WTC11 (cell line): ENCODE measurements at places on chromosomes 6 and 20. TPM values are rescaled to one million over a fixed set of nuclear protein-coding genes. Genes with fewer than 3 reads are reported as not detected.

Gene LIN28B
- 73.4 to 82.0 TPM (median 81.9 TPM) in 3 replicates for total RNA-seq

- no peaks in the 10 kb centered on the region for H3K27me3 ChIP-seq
- no peak for DNase-seq
- no peaks in the 10 kb centered on the region for H3K36me3 ChIP-seq
- no peaks in the 10 kb centered on the region for H3K4me1 ChIP-seq
Observed at GRCh38 chr6:67640484-67640883, 994.6 kb upstream of the ADGRB3 start.

DNA sequence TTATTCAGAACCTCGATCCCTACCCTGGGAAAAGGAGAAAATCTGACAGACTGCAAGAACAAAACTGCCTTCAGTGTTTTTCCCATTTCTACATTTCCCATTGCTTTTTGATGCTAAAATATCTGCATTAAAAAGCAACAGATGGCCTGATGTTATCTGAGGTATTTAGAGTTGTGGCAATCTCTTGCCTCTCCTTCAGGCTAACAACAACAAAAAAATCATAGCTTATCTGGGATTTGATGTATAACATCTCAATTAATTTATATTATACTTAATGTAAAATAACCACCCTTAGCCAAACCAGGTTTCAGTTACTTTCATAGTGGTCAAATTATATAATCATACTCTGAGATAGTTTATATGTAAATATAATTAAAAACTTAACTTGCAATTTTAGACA is 15.8 kb upstream of the GABRR2 start:
- H3K27ac ChIP-seq: no peak overlapping the region
- H3K4me3 ChIP-seq: no peak overlapping the region
- no peak for DNase-seq

Gene LAMA5
- total RNA-seq: 298 to 329 TPM (median 323 TPM) in 3 replicates

DNA sequence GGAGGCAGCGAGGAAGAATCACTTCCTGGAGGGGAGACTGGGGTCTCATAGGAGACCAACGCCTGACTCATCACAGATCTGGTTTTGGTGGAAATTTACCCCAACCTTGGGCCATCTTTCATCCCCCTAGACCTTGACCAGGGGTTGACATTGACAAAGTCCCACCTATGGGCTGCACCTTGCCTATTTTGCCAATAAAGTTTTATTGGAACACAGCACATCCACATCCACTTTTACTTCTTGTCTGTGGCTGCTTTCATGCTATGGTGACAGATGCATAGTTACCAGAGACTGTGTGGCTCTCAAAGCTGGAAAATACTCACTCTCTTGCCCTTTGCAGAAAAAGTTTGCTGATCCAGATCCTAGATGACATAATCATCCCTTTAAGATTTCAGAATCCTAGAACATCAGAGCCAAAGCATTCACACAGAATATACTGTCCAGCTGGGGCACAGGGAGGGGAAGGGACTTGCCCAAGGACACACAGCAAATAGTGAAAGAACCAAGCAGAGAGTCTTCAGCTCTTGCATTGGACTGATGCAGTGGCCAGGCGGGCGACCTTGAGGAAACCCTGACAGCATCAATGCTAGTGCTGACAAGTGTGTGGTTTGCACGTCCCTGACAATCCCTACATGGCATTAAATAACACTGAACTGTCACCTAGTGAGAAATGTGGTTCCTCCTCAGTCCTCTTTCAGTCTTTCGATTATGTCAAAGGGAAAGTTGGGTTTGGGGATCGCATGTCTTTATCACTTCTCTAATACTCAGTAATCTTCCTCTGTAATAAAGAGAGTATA is 41.2 kb downstream of the CD40 start:
- no peak for DNase-seq
- H3K27me3 ChIP-seq: peaks cover 3% of the 10 kb centered on the region; the same call in 1 of the 2 replicates
- no peaks in the 10 kb centered on the region for H3K4me1 ChIP-seq
- H3K4me3 ChIP-seq: no peak overlapping the region

GRCh38 chr6:130000526-130001421 is 17.6 kb upstream of the L3MBTL3 start:
- no peak overlapping the region for H3K27ac ChIP-seq
- H3K27me3 ChIP-seq: no peaks in the 10 kb centered on the region
- no peaks in the 10 kb centered on the region for H3K36me3 ChIP-seq

Gene YWHAB
- 177 to 216 TPM (median 183 TPM) in 3 replicates for total RNA-seq

DNA sequence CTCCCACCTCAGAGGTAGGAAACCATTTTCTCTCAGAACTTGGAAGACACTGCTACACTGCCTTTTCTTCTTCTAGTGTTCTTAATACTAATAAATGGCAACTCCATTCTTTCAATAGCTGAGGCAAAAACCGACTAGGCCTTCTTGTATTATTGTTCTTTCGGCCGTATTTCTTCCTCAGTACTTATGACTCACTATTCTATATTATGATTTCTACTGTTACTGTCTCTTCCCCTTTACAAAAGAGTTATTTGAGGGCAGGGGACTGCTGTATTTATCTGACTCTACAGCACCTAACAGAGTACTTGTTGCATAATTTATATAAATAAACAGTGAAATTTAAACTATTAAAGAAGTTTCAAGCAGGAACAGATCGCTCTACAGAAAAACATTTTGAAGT is 3.1 kb downstream of the DNAAF9 start:
- peaks cover 18% of the 10 kb centered on the region for H3K27me3 ChIP-seq
- no peak overlapping the region for H3K4me3 ChIP-seq
- peaks cover 12% of the 10 kb centered on the region for H3K4me1 ChIP-seq
- DNase-seq: no peak

Gene OTOR
- not detected in 3 replicates for total RNA-seq

Gene CGA
- not detected in 3 replicates for total RNA-seq

DNA sequence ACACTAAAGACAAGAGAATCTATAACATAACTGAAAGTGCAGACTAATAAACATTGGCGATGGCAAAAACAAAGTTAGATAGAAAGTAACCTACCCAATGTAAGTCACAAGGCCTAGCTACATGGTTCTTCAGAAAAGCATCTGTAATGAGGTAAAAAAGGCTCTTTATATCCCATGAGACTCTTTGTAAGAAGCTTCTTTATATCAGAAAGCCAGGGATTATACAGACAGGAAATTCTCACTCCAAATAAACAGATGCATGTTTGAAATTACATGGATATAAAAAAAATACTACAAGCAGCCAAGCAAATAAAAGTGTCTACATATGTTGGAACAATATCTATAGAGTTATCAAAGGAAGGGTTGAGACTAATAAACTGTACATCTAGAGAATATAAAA is 284.9 kb upstream of the NRSN1 start:
- no peak for DNase-seq
- H3K27me3 ChIP-seq: no peaks in the 10 kb centered on the region
- H3K4me3 ChIP-seq: no peak overlapping the region
- H3K36me3 ChIP-seq: no peaks in the 10 kb centered on the region

DNA sequence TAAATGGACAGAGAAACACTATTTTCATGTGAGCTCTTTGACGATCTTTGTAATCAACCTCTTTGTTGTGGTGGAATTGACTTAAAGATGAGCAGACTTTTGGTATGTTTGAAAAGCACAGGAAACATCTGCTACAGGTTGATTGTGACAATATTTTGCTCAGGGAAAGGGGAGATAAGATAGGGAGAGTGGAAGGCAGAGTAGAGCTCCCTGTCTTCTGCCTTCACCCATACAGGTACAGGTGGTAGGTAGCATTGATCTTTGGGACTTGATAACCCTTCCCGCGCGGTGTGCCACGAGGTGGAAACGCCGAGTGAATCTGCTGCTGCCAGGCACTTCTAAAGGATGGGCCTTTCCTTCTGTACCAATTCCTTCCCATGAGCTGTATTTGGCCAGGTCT is 183.6 kb downstream of the UTRN start:
- peaks cover 21% of the 10 kb centered on the region for H3K4me1 ChIP-seq
- H3K4me3 ChIP-seq: no peak overlapping the region
- no peak for DNase-seq
- H3K27me3 ChIP-seq: no peaks in the 10 kb centered on the region

DNA sequence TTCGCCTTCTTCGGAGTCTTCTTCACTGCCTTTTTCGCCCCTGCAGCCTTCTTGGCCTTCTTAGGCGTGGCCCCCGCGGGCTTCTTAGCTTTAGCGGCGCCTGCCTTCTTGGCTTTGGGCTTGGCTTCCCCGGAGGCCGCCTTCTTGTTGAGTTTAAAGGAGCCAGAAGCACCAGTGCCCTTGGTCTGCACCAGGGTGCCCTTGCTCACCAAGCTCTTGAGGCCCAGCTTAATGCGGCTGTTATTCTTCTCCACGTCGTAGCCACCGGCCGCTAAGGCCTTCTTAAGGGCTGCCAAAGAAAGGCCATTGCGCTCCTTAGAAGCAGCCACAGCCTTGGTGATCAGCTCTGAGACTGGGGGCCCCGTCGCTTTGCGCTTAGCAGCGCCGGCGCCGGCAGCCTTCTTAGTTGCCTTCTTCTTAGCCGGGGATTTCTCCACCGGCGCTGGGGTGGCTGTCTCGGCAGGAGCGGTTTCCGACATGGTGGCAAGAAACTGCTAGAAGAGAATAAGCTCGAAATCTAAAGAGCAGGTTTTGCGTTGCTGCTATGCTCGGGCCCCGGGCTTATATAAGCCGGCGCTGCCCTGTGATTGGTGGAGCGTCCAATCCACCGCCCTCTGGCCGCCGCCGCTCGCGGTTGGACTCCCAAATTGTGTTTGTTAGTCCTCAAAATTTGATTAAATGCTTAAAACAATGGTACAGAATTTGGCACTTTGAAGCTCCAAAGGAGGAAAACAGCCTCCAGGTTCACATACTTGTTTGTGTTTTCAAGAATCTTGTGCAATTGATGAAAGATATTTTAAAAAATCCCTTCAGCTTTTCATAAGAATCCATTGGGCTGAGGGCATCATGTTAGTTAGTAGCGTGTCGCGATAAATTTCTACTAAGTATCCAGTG is 44.9 kb downstream of the OR2B2 start:
- H3K4me3 ChIP-seq: peak overlapping the region; percentile 97
- peaks cover 4% of the 10 kb centered on the region; the same call in 1 of the 2 replicates for H3K27me3 ChIP-seq
- DNase-seq: peak; percentile 87
- H3K36me3 ChIP-seq: peaks cover 11% of the 10 kb centered on the region; the same call in 1 of the 2 replicates
- H3K27ac ChIP-seq: peak overlapping the region; percentile 100

DNA sequence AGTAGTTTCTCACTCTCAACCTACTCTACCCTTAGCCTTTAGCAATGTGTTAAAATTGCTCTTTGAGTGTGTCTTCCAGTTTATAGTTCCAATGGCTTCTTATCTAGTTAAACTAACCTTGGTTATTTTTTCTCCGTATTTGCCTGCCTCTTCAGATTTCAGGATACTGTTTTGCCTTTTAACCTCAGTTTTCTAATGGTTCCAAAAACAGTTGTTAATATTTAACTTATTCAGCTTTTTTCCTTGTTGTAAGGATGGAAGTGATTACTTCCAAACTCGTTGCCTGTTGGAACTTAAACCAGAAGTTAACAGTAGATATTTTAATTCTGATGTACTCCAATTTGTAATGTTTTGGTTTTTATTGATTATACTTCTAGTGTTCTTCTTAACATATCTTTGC is 1574.9 kb downstream of the HACE1 start:
- DNase-seq: no peak
- H3K4me3 ChIP-seq: no peak overlapping the region
- H3K27ac ChIP-seq: no peak overlapping the region
- H3K4me1 ChIP-seq: no peaks in the 10 kb centered on the region

GRCh38 chr6:43671801-43672690 is 15.5 kb downstream of the MRPS18A start:
- H3K27ac ChIP-seq: no peak overlapping the region
- no peak overlapping the region for H3K4me3 ChIP-seq
- no peak for DNase-seq

- DNase-seq: no peak
- no peaks in the 10 kb centered on the region; the same call in 1 of the 2 replicates for H3K27me3 ChIP-seq
- no peak overlapping the region for H3K27ac ChIP-seq
Observed at GRCh38 chr6:36668591-36668990, 9.9 kb upstream of the CDKN1A start.
